ENCODE measurements at places on chromosomes 2 and 18.

DNA sequence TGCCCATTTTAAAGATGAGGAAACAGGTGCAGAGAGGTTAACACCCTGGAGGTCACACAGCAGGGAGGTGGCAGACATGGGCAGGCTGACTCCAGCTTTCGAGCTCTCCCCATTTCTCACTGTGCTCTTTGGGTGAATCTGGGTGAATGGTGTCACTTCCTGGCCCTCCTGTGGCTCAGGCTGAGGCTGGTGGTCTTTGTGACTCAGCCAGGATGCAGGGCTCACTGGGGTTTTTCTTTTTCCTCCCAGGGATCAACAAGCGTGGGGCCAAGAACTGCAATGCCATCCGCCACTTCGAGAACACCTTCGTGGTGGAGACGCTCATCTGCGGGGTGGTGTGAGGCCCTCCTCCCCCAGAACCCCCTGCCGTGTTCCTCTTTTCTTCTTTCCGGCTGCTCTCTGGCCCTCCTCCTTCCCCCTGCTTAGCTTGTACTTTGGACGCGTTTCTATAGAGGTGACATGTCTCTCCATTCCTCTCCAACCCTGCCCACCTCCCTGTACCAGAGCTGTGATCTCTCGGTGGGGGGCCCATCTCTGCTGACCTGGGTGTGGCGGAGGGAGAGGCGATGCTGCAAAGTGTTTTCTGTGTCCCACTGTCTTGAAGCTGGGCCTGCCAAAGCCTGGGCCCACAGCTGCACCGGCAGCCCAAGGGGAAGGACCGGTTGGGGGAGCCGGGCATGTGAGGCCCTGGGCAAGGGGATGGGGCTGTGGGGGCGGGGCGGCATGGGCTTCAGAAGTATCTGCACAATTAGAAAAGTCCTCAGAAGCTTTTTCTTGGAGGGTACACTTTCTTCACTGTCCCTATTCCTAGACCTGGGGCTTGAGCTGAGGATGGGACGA is 13.2 kb downstream of the ITM2C start:
- DNase-seq, result peak; percentile 44

DNA sequence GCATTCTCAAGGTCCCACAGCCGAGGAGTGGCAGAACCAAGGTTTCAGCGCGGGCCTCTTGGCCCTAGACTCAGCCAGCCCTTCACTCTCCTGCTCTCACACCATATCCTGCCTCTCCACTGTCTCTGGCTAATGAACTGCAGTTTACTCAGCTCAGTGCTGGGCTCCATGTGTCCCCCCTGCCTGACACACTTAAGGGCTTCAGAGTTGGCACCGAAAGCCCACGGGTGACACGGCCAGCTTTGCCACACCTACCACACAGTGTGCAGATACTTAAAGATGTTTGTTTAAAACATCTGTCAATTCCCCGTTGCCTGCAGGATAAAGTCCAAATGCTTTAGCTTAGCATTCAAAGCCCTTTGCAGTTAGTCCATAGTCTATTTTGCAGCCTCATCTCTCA is 241.2 kb downstream of the SEPTIN10 start:
- no peak for DNase-seq

GRCh38 chr2:170362871-170363631 is 185.1 kb downstream of the MYO3B start:
- DNase-seq, result no peak

DNA sequence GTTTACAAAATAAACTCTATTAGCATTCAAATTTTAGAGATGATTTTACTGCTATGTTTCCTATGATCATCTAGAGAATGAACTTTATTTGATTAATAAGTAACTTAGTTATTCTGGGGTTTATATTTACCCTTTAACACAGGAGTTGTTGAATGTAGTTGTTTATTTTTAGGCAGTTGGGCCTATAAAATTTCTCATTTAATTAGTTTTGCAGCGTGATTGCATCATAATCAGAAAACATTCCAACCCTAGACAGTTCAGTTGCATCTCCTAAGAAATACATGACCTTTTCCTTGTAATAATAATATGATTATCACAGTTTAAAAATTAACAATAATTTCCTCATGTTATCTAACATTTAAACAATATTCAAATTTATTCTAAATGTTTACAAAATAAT is 224.7 kb upstream of the CDH7 start:
- DNase-seq, result no peak

DNA sequence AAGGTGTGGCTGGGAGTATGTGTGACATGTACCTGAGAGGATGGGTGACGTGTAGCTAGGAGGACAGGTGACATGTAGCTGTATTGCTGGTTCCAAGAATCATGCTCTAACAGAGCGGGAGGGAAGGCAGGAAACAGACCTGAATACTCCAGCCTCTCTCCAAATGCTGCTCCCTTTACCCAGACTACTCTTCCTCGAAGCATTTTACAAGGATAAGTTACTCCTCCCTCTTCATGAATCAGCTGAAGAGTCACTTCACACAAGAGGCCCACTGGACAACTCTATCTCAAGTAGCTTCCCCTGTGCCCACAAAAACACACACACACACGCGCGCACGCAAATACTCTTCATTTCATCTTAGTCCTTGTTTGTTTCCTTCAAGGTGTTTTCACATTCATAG is 52.6 kb upstream of the KIDINS220 start:
- DNase-seq, result no peak

GRCh38 chr2:149218497-149218896 is 111.9 kb upstream of the LYPD6 start:
- DNase-seq, result no peak

GRCh38 chr2:61946666-61947065 is 41.2 kb downstream of the COMMD1 start:
- no peak for DNase-seq

GRCh38 chr2:149082735-149083134 is 44.2 kb downstream of the LYPD6B start:
- no peak for DNase-seq

DNA sequence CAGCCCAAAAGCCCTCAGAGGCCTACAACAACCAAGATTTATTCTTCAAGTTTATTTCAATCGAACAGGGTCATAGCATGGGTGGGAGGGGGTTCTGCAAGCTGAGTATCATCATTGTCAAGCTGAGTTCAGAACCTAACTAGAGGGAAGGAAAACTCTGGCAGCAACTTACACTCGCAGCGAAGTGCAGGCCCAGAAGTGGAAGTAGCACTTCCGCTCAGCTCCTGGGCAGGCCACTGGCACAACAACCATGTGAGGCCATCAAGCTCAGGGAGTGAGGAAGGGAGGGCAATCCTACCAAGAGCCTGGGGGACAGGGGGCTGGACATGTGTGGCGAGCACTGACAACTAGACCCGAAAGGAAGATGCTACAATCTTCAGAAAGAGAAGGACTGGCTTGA is 4.8 kb downstream of the UXS1 start:
- DNase-seq, result no peak

- no peak for DNase-seq
These were observed 37.9 kb upstream of the C1GALT1C1L start for GRCh38 chr2:43714164-43714563.

- peak; percentile 31 for DNase-seq
These were observed 6.0 kb downstream of the MAP3K2 start for GRCh38 chr2:127381762-127382161.

DNA sequence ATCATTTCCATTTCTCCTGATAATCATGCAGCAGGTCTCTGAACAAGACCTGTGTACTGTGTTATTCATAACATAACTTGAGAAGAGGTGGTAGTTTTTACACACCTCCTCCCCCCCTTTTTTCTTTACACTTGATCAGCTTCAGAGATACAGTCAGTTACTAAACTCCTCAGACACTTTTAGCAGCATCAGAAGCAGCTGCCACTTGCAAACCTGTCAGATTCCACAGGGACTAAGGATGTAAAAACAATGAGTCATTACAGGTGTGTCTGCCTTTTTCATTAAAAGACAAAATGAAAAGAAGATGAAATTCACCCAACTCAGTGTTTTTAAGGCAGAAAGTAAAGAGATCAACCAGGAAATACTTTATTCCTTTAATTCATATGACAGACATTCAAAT is 254.0 kb downstream of the NRXN1 start:
- DNase-seq, result no peak

DNA sequence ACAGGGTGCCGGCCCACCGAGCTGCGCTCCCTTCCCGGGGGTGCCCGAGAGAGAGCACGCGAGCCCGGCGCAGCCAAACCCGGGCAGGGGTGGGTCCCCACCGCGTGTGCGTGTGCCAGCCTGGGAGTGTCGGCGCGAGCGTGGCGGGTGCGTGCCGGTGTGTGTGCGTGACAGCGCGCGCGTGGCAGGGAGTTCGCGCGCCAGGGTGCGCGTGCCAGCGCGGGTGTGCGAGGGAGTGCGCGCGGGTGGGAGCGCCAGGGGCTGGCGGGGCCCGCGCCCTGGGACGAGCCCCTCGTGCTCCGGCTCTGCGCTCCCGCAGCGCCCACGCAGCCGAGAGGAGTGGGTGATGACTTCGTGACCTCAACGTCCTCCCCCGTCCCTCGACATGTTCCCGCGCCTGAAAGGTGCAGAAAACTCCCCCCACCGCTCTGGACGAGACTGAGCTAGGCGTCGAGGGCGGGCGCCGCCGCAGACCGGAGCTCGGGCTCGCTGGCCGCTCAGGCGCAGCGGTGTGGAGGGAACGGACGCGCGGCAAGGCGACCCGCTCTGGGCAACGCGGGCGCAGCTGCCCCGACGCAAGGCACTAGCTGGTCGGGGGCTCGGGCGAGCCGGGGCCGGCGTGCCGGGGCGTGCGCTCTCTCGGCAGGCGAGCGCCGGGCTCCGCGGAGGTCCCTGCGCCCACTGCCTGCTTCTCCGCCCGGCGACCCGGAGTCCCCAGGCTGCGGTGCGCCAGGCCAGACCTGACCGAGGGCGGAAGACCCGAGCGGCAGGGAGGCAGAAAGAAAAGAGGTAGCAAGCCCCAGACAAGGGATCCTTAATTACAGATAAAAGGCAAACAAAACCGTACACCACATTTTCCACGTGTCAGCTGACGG is 582.8 kb downstream of the ZEB2 start:
- DNase-seq, result no peak

DNA sequence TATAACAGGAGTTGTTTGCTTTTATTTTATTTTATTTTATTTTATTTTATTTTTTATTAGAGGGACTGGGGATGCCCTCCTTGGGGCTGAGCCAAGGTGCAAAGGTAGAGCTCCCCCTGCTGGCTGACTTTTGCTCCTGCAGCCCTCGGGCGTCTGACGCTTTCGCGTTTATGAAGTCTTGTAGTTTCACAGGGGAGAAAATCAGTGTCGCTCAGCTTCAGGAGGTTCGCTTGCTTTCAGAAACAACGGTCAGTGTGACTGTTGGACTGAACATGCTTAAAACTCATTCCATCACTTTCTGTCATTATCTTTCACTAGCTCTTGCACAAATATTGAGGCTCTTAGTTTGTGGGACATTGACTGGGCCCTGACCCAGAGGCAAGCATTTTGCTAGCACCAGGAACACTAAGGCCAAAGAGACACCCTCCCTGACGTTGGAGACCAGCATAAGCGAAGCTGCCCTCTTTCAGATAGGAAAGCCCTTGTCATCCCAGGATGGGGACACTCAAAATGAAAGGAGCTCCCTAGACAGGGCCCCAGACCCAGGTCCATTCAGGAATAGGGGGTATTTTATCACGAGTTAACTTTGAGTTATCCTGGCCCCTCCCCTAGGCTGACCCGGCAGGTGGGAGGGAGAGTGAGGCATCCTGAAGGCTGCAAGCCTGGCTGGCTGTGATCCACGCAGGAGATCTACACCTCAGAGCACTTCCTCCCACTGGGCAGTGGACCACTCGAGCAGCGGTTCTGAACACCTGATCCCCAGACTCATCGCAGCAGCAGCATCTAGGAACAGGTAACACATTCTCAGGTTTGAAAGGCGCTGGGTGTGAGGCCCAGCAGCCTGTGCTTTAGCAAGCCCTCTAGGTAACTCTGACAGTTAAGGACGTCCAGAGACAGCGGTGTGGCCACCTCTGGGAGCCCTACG is 34.4 kb downstream of the LGALSL start:
- DNase-seq, result peak; percentile 83

- DNase-seq, result no peak
These were observed 7.9 kb downstream of the MTERF4 start for GRCh38 chr2:241094172-241094571.

- DNase-seq, result no peak
These were observed 31.8 kb upstream of the CCL20 start for GRCh38 chr2:227781841-227782240.

DNA sequence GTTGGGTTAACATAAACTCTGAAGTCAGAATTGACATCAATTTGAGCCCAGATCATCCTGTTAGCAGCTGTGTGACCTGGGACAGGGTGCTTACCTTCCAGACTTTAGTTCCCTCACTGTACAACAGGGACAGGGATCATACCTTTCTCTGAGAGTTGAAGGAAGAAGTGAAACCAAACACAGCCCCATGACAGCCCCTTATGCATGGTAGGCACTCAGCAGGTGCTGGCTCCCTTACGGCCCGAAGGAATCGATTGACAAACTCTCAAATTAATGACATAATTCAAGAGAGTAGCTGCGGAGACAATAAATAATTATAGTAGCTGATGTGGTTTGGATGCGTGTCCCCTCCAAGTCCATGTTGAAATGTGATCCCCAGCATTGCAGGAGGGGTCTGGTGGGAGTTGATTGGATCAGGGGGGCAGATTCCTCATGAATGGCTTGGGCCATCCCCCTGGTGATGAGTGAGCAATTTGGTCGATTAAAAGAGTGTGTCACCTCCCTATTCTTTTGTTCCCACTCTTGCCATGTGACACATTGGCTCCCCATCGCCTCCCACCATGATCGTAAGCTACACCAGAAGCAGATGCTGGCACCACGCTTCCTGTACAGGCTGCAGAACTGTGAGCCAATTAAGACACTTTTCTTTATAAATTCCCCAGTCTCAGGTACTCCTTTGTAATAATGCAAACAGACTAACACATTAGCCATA is 72.4 kb downstream of the ODC1 start:
- DNase-seq, result peak; percentile 38

DNA sequence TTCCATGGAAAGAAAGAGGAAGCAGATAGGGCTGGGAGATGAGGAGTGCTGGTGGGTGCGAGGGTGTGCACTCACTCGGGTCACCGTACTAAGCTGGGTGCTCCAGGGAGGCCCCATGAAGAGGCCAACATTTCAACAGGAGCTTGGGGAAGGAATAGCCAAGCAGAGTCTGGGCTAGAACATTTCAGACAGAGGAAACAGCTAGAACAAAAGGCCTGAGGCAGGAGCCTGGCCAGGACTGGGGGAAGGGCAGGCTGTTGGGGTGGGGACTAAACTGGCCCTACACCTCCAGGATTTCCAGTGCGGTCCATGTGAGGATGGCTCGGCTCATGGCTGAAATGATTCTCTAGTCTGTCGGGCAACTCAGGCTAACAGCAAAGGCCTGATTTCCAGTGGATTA is 90.8 kb downstream of the ZFP36L2 start:
- DNase-seq, result no peak

GRCh38 chr2:20604401-20604911 is 46.4 kb downstream of the HS1BP3 start:
- DNase-seq, result no peak

DNA sequence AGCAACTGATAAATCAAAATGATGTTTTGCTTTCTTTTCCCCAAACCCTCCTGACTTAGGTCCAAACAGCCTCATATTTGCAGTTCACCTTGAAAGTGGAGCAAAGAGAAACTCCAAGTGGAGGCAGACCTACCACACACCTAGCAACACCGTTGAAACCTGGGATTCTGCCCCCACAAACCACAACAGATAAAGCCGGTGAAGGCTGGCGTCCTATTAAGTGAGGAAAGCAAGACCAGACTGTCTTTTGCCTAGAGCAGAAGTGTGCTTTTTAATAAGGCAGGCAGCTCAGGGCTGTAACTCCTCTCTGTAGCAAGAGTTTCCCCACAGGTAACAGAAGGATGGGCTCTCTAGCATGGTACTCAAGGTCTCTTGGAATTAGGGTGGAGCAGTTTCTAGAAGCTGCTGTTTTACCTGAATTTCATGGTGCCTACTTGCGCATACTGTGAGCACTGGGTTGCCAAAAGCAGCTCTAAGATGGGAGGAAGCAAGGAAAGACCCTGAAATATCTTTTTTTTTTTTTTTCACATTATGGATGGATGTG is 336.9 kb downstream of the BCL11A start:
- no peak for DNase-seq

Data from CD4-positive, alpha-beta T cell treated with Interleukin-6 for 4 hours (primary cell).